ENCODE measurements at places on chromosomes 1 and 21.

DNA sequence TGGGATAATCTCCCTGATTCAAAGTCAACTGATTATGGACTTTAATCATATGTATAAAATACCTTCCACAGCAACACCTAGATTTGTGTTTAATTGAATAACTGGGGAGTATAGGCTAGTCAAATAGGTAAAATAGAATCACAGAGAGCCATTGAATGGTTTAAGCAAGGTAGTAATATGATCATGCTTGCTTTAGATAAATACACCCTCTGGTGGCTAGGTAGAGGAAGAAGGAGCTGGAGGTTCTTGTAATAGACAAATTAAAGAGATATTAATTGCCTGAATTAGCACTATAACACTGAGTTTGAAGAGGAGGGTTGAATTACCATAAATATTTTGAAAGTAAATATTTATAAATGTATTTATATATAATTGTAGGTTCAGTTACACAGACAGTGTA, 40.3 kb downstream of the DIRAS3 start:
- no peak for DNase-seq

DNA sequence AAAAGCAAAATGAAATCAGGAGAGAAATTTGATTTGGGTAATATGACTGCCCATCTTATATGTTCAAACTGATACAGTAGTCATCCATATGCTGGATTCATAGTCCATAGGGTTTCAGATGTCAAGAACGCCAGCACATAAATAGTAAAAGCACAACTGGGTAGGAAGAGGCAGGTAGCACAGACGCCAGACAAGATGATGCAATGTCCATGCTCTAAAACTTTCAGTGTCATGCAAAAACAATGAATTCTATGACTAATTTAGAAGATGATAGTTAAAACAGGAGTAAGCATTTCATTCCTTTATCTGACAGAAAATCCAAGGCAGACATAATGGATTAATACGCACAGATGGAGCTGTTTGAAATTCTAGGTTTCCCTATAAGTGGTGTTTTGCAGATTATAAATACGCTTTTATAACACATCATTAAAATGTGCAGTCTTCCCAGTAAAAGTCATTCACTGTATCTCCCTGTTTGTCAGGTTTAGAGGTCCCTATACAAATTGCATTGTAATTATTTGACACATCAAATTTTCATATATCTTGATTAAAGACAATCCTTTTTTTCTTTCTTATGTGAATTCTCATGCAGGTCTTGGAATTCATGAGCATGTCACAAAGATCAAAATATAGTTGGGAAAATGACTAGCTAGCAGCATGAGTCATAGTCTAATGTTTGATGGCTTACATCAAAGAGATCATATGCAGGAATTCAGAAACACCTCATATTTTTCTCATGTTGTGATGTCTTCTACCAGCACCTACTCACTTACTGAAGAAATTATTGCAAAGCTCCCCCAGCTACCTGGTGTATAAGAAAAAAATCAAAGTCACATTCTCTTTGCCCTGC, 139.9 kb downstream of the DSCAM start:
- DNase-seq, result no peak

DNA sequence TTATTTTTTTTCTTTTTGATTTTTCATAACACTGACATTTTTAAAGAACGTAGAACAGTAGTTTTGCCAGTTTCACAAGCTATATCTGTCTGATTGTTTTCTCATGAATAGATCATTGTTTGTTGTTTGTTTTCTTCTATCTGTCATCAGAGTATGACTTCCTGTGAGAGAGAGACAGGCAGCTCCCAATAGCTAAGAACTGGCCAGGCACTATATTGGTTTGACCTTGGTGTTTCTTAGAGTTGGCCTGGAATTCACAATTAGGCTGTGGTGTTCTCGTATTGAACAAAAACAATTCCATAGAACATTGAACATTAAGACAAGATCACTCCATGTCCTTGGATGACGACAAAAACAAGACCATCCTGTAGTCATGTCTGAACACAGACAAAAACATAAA, 43.4 kb downstream of the RPS6KC1 start:
- no peak for DNase-seq

- DNase-seq, result peak; percentile 100
Observed at GRCh38 chr1:40040511-40041465, at the start of gene CAP1. Gene CAP1, plus strand, starts transcription at chr1:40040729. Its CDS starts 18,618 bp downstream, at chr1:40059347.

DNA sequence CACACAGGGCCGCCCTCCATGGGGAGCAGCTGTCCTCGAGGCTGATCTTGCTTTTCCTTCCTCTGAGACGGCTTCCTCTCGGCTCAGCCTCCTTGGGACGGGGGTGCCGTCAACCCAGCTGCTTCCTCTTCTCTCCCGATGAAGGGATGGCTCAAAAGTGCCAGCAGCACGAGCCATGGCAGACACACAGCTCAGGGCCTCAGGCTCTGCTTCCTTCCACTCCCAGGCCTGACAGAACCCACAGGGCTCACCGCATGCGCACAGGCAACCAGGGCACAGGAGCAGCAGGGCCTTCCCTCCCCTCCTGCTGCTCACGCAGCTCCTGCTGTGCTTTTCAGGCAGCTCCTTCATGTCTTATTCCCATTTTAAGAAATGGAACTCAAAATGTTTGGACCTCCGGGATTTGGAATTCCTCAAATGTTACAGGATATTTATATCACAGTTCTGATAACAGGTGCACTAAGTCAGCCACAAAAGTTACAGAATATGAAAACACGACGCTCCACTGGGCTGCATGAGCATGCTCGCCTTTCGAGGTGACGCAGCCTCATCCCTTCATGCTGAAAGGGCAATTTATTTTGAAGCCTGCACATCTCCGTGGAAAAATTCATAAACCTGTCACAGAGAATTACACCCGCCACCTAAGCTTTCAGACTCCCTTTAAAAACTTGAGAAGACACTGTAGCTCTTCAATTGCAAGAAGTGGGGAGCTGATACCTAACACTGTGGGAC, 84.4 kb downstream of the HSF2BP start:
- DNase-seq, result peak; percentile 35

- no peak for DNase-seq
Observed at GRCh38 chr1:208757846-208758245, 513.7 kb upstream of the PLXNA2 start.

- no peak for DNase-seq
Observed at GRCh38 chr1:63747445-63747844, 26.4 kb upstream of the ROR1 start.

- peak; percentile 98 for DNase-seq
Observed at GRCh38 chr1:151459331-151460046, at the start of gene POGZ. Gene POGZ, minus strand, starts transcription at chr1:151459494. Its CDS starts 17,290 bp downstream, at chr1:151442204.

GRCh38 chr1:109782927-109783326, 19.2 kb upstream of the EPS8L3 start:
- no peak for DNase-seq

DNA sequence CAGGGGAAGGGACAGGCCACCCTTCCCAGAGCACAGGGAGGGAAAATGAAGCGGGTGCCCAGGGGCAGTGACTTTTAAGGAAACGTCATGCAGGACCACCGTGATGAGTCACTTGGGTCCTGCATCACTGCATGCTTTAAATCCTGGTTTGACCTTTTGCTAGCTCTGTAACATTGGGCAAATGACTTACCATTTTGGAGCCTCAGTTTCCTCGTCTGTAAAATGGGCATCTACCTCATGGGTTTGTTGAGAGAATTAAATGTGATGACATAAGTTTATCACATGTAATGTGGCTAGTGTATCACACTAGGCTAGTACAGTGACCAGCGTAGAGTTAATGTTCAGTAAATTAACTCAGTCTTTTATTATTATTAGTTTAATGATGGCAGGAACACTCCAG, 114.8 kb upstream of the IGSF21 start:
- DNase-seq, result no peak

- no peak for DNase-seq
Observed at GRCh38 chr1:34263406-34263805, 86.7 kb downstream of the C1orf94 start.

- DNase-seq, result peak; percentile 60
Observed at GRCh38 chr1:20212685-20213331, 26.5 kb upstream of the PLA2G2C start.

DNA sequence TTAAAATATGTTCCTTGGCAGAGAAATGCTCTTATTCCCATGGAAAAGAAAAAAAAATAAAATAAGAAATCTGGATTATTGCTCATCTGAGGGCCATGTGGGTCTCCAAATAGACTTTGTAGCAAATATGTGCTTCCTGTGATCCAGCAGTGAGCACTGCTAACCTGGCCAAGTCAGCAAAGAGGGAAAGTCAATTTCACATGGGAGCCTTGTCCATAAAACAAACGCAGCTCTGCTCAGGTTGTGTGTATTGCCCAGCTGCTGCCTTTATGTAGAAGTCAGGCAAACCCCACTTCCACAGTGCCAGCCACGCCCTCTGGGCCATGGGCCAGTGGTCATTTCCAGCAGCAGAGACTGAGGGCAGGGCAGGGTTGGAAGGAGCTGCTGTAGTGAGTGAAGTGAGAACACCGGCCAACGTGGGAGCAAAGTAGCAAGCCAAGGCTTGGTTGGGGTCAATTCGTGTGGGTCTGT, 174.3 kb downstream of the LYPLAL1 start:
- no peak for DNase-seq

GRCh38 chr1:207397525-207397926, 56.6 kb upstream of the CR2 start:
- DNase-seq, result no peak
